ENCODE measurements at places on chromosomes 3 and 15.

- DNase-seq, result no peak
These were observed 781.8 kb downstream of the ROBO1 start for GRCh38 chr3:78985981-78986380.

DNA sequence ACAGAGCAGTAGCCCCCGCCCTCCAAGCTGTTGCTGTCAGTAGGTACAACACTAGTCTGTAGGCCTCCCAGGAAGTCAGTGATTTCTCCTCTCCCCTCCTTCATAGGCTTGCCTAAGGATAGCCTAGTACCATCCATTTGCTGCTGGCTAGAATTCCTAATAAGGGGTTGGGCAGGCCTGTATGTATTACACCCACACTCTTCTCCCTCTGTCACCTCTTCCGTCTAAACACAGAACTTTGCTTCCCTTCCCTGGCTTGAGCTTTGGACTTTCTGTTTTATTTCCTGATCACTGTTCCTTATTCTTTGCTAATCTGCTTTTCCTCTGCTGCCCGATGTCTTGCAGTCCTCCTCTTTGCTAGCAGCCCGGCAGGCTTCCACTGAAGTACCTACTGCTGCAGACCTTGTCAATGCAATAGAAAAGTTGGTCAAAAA lies 93.4 kb upstream of the UMPS start:
- DNase-seq, result no peak

GRCh38 chr3:72285502-72285901 lies 500.6 kb upstream of the PROK2 start:
- DNase-seq, result no peak

DNA sequence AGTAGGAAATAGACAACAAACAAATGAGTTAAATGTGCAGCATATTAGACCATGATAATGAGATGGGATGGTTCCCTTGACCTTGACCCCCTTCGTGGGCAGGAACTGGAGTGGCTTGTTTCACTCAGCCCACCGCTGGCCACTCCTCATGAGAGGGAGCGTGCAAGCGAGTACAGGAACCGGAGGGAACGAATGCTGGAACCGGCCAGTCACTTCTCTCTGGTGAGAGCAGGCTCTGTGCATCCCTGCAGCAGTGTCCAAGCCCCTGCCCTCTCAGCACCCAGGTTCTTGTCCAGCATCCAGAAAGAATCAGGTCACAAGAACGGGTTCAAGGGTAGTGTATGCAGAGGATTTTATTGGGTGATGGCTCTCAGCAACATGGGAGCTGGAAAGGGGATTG lies 17.2 kb upstream of the IREB2 start:
- DNase-seq, result no peak

GRCh38 chr3:8765528-8765927 lies 3.9 kb downstream of the OXTR start:
- no peak for DNase-seq

- no peak for DNase-seq
These were observed 33.5 kb upstream of the ST6GAL1 start for GRCh38 chr3:186896875-186897274.

GRCh38 chr3:6601374-6601773 lies 259.5 kb upstream of the GRM7 start:
- no peak for DNase-seq

DNA sequence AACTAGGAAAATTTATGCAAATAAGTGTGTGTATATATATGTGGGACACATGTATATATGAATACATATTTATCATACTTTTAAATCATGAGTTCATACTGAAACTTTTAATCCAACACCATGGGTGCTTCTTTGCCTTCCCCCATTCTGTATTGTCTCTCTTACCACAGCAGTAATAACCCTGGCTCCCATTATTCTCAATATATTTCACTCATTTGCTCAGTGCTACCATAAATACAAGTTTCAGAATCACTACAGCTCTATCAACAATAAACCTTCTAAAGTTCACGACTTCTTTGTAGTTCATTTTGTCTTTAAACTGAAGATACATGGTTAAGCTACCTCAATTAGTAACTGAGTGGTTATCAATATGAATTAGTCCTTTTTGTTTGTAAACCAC lies 82.2 kb downstream of the PCCB start:
- no peak for DNase-seq

DNA sequence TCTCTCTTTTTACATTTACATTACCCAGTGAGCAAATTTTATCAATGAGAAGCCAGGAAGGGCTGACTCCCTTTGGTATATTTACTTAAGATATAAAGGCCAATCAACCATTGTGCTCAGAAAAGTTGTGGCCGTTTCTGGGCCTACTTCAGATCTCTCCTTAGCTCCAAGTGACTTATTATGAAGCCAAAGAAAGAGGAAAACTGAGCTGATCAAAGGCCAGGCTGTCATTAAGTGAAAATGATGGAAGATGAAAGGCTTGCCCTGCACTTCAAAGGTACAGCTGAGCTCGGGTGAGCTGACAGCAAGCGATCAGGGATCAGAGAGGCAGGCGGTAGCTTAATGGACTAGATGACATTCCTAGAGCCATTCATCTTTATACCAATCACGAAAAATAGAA lies 24.8 kb downstream of the VGLL4 start:
- no peak for DNase-seq

DNA sequence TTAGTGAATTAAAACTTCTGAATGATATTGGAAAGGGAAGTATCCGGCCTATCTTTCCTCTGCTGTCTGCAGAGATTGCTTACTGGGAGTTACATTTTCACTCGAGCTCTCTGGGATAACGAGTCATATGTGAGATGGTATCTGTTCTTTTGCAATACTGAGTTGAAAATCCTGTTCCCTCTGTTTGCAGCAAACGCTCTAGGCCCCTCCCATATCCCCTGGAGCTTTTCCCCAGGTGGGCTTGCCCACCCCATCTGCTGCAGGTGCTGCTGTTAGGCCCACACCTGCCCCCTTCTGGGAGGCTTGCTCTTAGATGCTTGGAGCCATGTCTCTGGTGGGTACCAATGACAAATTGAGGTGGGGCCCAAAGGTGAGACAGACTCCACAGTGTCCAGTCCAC lies 42.7 kb upstream of the MTMR10 start:
- DNase-seq, result no peak

GRCh38 chr15:72483279-72483678 lies 9.1 kb downstream of the ARIH1 start:
- DNase-seq, result no peak

GRCh38 chr3:119542168-119542767 lies 17.1 kb downstream of the CD80 start:
- no peak for DNase-seq

GRCh38 chr15:48532946-48533345 lies 112.6 kb downstream of the FBN1 start:
- no peak for DNase-seq

DNA sequence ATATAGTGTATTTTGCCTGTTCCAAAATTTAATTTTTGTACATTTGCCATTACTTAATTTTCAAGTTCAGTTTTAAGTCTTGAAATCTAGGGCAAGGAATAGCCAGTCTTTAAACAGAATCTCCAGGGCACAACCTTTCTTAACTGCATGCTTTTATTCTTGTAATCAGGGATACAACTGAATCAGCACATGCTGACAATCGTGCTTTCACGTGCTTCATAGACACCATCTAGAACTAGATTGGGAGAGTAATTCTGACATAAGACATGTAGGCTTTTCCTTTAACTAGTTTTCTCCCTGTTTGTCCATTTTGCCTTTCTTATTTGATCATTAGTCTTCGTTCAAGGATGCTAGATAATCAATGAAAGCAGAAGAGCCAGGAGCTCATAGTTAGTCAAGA lies 650.4 kb upstream of the CADM2 start:
- no peak for DNase-seq

DNA sequence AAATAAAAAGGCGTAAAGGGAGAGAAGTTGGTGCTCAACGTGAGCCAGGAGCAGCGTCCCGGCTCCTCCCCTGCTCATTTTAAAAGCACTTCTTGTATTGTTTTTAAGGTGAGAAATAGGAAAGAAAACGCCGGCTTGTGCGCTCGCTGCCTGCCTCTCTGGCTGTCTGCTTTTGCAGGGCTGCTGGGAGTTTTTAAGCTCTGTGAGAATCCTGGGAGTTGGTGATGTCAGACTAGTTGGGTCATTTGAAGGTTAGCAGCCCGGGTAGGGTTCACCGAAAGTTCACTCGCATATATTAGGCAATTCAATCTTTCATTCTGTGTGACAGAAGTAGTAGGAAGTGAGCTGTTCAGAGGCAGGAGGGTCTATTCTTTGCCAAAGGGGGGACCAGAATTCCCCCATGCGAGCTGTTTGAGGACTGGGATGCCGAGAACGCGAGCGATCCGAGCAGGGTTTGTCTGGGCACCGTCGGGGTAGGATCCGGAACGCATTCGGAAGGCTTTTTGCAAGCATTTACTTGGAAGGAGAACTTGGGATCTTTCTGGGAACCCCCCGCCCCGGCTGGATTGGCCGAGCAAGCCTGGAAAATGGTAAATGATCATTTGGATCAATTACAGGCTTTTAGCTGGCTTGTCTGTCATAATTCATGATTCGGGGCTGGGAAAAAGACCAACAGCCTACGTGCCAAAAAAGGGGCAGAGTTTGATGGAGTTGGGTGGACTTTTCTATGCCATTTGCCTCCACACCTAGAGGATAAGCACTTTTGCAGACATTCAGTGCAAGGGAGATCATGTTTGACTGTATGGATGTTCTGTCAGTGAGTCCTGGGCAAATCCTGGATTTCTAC lies at the start of gene RARB:
TSS of gene RARB (plus strand) at position 322 of the 847 bp plus-strand sequence. CDS start at position 791, 469 bp downstream.
- peak; percentile 82 for DNase-seq

DNA sequence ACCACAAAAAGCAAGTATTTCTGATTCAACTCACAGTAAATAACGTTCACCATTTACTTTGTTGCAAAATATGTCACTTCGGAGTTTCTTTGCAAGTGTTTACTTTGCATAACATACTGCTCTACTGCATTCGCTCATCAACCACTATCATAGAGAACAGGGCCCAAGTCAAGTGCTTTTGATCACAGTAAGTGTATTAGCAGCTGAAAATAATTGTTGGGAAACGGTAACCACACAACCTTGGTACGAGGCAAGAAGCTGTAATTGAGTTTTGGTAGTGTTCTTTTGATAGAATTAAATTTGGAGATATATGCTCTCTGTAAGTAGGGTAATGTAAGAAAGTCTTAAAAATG lies 80.1 kb downstream of the SATB1 start:
- DNase-seq, result no peak

- no peak for DNase-seq
These were observed 4.7 kb upstream of the DNASE1L3 start for GRCh38 chr3:58215317-58216025.

DNA sequence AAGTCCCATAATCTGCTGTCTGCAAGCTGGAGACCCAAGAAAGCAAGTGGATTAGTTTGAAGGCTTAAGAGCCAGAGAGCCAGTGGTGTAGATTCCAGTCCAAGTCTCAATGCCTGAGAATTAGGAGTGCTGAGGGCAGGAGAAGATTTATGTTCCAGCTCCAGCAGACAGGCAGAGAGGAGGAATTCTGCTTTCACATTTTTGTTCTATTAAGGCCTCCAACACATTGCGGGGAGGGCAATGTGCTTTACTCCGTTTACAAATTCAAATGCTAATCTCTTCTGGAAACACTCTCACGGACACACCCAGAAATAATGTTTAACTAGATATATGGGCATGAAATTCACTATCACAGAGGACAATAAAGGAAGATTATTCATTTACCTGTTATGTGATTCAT lies 54.0 kb downstream of the DPH6 start:
- DNase-seq, result no peak

GRCh38 chr3:71903936-71904335 lies 119.0 kb upstream of the PROK2 start:
- DNase-seq, result no peak

GRCh38 chr3:78799681-78800080 lies 968.1 kb downstream of the ROBO1 start:
- DNase-seq, result no peak

GRCh38 chr3:129023909-129024308 lies 22.8 kb downstream of the EFCC1 start:
- no peak for DNase-seq

- DNase-seq, result no peak
These were observed 268.3 kb downstream of the UACA start for GRCh38 chr15:70494852-70495571.

GRCh38 chr3:139119331-139120025 lies 74.8 kb upstream of the PRR23C start:
- no peak for DNase-seq

DNA sequence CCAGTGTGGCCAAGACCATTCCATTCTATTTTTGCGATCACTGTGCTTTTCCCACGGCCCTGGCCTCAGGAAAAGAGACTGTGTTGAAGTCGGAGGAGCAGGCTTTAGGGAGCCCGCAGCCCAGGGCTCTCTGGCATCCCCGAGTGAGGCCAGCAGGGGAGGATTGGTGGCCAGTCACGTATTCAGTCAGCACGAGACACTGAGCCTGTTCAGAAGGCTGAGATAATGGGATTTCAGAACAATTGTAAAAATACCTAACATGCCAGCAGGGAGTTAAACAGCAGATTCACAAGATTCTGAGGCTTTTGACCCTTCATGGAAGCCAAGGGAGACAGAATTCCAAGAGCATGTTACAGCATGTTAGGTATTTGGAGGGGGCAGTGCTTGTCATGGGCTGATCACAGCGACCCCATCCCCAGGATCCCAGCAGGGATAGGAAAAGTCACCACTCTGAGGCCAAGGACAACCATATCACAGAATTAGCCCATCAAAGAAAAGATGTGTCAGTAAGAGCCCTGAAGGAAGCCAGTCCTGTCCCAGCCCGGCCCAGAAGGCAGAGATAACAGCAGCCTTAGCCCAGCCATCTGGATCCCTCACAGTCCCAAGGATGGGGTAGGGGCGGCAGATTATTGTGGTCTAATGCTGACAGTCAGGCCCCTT lies 40.6 kb downstream of the AMOTL2 start:
- DNase-seq, result no peak

GRCh38 chr15:55799291-55800212 lies 56.6 kb upstream of the PRTG start:
- DNase-seq, result no peak

DNA sequence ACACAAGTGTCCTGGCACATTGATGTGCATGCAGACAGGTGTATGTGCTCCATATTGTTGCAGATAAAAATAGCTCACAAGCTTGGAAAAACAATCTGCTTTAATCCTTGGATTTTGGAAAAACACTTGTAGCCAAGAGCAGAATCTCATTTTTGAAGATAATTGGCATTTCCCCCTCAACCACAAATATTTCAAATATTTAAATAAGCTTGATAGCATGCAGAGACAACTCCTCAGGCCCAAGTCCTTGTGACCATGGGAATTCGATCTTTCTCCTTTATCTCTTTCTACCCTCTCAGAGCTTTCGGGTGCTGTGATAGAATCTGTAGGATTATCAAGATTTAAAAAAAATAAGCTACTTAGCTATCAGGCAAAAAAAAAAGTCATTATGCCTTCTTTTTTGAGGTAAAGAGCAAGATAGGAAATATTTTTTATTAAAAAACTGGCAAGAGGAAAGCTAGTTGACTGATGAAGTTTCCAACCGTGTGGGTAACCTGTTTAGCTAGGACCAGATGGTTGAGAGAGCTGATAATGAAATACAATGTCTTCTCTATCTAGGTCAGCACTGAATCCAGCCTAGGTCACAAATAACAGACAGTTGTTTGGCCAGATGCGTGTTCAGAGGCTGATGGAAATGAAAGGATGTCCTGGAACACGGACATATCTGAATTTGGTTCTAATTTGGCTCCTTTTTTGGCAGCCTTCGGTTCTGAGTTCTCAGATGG lies 54.9 kb upstream of the SNRK start:
- no peak for DNase-seq

All from ovary (tissue), 10 donors.